ENCODE measurements at places on chromosomes 7 and 10.

- no peak for DNase-seq
Observed at GRCh38 chr10:84173501-84173929, at the start of gene GPR15LG. Gene GPR15LG (plus strand): TSS chr10:84173801. CDS start chr10:84173852, 51 bp downstream.

- DNase-seq = no peak
Observed at GRCh38 chr10:74079028-74079935, 71.3 kb downstream of the AP3M1 start.

GRCh38 chr7:35024298-35024697, 13.0 kb downstream of the DPY19L1 start:
- no peak for DNase-seq

DNA sequence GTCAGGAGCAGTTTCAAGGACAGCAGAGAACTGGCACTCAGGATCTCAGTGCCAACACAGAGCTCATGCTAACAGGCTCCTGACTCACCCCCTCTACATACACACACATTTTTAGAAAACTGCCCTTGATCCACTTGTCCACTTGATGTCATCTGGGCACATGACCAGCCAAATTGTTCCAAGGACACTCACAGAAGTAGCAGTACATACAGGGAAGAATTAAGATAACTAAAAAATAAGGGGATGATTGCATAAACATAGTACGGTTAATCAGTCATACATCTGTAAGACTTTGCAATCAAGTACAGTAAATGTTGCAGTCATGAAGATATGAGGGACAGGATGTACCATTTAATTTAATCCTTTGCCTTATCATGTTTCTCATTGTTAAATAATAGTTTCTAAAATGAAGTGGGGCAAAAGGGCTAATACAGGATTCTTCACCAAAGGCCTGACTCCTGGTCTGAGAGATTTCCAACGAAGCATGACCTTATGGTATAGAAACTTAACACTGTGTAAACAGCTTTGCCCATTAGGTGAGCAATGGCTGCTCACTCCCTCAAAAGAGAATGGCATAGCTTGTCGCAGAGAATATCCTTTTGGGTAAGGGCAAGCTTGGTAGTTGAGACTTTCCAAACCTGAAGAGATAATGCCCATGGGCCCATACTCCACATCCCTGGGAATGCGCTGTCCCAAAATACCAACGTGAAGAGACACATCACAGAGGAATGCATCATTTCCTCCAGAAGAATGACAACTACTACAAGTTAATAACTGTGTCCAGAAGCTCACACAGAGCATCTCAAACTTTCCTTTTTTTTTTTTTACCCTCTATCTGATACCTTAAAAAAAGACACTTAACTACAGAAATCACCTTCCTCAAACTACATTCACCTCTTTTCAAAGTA, 94.1 kb downstream of the ARMH3 start:
- DNase-seq = no peak

DNA sequence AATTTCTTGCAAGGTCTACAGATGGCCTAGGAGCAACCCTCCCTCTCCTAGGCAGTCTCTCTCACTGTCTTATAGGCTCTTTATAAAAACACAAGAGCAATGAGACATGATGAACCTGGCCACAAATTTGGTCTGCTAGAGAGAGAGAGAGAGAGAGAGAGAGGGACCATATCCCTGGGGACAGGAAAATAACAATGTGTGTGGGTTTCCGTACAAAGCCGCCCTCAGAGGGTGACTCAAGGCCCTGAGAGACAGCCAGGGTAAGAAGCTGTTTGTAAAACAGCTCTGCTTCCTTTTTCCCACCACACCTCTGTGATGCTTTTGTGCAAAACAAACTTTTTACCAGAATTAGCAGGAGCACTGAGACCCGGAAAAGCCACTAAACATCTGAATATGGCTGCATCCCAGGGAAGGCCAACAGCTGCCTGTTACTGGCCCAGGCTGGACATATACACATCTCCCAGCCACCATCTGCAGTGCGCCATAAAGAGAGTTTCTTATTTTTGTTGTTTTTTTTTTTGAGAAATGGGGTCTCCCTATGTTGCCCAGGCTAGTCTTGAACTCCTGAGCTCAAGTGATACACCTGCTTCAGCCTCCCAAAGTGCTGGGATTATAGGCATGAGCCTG, 18.4 kb downstream of the GIMAP5 start:
- no peak for DNase-seq

GRCh38 chr10:91335147-91335546, 75.0 kb upstream of the HECTD2 start:
- no peak for DNase-seq

DNA sequence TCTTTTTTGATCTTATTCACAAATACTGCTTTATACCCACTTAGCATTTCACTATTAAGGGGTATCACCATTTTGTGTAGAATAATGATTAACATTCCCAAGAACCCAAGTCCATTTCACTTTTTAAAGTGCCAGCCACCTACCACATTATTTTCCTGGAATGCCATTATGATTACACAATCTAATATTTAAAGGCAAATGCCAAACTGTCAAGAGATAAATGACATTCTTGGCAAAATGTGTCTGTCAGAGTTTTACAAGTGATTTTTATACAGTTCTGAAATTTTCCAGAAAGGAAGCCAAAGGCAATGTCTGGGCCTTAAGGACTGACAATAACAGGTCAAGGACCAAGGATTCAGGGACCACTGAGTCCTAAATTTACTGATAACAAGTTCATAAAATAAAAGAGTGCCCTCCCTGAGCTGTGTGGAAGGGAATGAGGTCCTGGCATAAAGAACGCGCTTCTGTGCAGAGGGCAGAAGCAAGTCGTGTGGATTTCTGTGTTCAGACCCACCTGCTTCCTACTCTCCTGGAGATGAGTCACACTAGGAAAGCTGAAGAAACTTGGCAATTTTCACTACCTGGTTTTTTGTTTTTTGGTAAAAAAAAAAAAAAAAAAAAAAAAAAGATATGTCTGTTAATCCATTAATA, 66.5 kb downstream of the UBE2H start:
- DNase-seq = no peak

DNA sequence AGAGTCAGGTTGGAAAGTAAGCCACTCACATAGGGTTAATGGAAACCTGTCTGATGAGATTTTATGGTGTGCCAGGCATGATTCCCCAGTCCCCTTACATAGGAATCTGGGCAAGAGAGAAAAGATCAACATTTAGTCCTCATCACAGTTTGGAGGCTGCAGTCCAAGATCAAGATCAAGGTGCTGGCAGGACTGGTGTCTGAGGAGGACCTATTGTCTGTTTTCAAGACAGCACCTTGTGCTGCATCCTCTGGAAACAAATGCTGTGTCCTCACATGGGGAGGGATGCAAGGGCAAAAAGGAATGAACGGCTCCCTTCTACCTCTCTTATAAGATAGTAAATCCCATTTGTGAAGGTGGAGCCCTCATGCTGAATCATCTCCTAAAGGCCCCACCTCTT, 244.8 kb upstream of the GALNT17 start:
- DNase-seq = no peak

GRCh38 chr7:108099713-108100112, 30.4 kb downstream of the LAMB4 start:
- DNase-seq = no peak

DNA sequence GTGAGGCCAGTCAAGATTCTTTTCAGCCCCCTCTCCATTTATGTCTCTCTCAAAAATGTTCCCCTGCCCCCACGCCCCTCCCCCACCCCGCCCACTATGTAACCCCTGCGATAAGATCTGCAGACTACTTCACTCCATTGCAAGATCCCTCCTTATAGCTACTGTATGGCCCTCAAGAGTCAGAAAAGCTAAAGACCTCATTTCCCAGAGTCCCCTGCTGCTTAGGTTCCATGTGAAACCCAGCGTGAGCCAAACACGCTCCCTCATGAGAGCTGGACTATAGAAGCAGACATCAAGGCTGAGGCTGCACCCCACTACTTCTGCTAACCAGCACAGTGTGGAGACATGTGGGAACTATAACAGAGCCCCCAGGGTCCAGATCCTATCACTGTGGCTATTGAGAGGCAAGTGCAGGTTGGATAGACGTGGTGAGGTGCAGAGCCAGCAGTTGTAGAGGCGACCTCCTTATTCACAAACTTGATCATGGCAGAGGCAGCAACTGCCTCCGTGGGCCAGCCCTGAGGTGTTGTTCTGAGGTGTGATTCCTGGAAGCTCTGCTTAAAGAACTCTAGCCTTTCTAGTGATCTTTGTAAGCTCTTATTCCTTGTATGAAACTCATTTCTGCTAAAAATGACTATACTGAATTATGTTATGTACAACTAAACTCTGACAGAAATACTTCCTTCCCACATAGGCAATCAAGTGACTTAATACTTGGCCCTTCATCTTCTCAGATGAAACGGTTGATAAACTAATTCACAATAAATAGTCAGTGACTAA, 117.0 kb upstream of the ARID5B start:
- no peak for DNase-seq

DNA sequence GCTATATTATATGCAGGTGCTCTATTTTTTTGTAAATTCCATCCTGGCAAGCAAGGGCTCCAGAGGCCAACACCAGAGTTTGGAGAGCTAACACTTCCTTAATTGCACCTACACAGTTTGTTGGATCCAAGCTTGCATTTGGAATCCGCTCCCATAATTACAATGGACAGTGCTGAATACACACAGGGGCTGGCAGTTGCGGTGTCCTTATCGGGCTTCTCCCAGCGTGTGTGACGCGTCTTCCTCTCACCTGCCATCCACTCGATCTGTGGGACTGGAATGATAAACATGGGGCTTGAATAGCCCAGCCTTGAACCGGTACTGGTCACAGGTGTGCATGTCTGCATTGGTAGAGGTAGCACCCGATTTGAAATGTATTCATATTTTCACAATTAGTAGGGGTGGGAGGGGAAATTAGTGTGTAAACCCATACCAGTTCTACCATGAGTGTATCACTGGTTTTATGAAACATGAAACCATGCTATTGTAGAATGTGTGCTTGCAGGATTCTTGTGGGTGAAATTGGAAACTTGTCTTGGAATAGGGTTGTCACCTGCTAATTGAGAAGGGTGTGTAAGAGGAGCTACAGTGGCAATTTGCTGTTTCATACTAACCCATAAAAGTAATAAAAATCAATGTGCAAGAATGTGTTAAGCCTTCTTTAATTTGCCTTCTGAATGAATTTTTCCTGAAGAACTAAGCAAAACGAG, 316.5 kb downstream of the WDR11 start:
- DNase-seq = no peak

DNA sequence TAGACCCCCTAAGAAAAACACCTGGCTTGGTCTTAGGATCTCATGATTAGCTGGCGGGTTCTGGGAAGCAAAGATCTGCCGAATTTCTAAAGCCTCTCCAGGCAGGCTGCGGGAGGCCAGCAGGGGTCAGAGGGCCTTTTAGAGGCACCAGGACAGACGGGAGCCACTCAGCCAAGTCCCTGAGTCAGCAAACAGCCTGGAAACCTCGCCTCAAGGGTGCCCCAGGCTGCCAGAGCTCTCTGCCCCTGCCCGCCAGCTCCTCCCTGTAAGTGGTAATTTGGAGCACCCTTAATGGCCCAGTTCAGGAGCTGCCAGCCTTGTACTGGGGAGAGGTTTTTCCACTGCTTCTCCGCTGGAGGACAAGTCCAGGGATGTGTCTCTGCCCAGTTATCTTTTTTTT, 88.7 kb downstream of the HIP1 start:
- peak; percentile 63 for DNase-seq

- no peak for DNase-seq
Observed at GRCh38 chr7:43669286-43670081, 59.8 kb downstream of the COA1 start.

GRCh38 chr7:141700848-141701371, 1.1 kb downstream of the DENND11 start:
- no peak for DNase-seq

- DNase-seq = no peak
Observed at GRCh38 chr7:1755783-1756625, 85.9 kb downstream of the ELFN1 start.

GRCh38 chr7:45450571-45451204, 123.5 kb upstream of the ADCY1 start:
- no peak for DNase-seq

GRCh38 chr7:107678110-107678753, 17.6 kb downstream of the SLC26A4 start:
- DNase-seq = no peak

GRCh38 chr7:50682079-50682478, 100.6 kb downstream of the GRB10 start:
- DNase-seq = no peak

DNA sequence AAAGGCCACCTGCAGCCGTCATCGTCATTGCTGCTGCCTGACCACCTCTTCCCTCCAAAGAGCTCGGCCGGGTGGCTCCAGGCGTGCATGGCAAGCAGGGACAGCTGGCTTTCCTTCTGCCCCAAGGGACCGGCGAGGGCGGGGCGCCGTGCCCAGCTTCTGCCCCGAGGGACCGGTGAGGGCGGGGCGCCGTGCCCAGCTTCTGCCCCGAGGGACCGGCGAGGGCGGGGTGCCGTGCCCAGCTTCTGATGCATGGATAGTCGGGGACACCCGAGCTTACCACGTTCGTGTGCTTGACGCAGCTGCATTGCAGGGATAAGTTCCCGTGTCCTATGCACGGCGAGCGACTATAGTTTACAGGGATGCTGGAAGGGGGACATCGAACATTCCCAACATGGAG, 27.0 kb downstream of the CFAP46 start:
- no peak for DNase-seq

- DNase-seq = no peak
Observed at GRCh38 chr10:22986771-22987542, 59.1 kb downstream of the ARMC3 start.

DNA sequence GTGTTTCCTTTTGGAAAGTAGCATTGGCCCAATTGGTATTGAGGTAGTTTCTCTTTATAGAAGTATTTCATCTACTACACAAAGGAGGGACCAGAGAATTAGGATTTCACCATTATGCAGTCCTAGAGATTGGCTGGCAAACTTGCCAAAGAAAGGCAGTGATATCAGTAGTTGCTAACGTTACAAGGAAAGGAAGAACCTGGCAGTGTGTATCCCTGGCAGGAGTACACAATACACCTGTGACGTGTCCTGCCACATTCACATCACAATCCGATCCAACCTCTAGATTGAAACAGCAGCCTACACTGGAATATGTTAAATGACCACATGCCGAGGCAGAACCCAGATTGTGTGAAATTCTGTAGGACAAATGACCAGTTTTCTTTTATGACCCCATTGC, 81.7 kb downstream of the CACNB2 start:
- DNase-seq = no peak

DNA sequence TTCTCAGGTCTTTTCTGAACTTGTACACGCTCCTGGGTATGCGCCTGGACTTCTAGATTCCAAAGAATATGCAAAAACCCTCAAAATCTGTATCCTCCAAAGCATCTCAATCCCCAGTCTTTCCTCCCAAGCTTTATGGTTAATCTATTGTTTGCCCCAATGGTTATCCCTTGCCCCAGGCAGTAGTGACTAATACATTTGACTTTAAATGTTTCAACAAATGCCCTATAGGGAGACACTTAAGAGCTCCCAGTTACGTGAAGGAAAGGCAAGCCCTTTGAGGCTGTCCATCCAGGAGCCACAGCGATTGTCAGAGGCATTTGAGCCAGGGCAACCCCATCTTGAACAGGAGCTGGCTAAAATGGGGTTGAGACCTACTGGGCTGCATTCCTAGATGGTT, 12.7 kb upstream of the FOXL3 start:
- no peak for DNase-seq

DNA sequence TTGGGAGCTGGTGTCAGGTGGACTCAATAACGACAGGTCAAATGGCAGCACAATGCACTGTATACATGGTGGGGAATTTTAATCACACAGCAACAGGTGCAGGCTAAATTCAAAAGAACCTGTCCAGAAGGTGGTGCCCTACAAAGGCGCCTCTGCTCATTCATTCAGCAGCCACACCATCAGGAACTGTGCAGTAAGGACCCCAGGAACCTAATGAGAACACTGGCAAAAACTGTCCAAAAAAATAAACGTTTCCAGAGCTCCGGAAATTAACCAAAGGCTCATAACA, 21.9 kb upstream of the CRYGN start:
- no peak for DNase-seq
